ENCODE measurements at places on chromosomes 7 and 10.

DNA sequence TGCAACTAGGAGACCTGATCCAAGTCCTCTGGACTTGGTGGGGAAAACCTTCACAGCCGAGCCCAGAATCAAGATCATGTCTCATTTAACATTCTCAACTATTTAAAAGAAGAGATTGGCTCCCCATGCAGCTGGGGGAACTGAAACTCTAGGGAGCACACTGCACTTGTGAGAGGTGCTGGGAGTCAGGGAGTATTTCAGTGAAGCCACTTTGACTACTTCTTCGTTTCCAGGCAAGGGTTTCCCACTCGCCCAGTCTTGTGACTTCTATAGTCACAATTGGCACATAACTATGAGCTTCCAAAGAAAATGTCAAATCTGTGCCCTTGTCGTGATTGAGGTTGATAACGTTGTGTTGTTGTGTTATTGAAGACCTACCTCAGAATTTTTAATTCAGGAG lies 62.9 kb downstream of the AKR1B1 start:
- DNase-seq, result no peak

- no peak for DNase-seq
Measured at GRCh38 chr10:8454357-8454756, 399.9 kb downstream of the GATA3 start.

DNA sequence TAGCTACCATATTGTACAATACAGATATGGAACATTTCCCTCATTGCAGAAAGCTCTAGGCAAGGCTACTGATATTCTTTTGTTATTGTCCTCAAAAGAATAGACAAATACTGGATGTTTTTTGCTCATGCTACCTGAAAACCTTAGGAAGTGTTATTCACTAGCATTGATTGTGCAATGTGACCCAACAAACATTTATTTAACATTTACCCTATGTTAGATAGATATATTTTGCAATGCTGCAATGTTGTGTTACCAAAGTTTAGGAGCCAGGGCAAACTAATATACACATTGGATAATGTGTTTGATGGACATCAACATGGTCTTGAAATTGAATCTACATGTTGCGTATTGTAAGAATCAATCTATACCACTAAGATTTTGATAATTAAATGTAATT lies 112.8 kb upstream of the CREB5 start:
- no peak for DNase-seq

GRCh38 chr7:121714559-121715303 lies 158.2 kb upstream of the PTPRZ1 start:
- DNase-seq, result no peak

- no peak for DNase-seq
Measured at GRCh38 chr7:144812379-144813283, 23.2 kb downstream of the TPK1 start.

GRCh38 chr10:36738738-36739431 lies 386.5 kb upstream of the ANKRD30A start:
- DNase-seq, result no peak

- no peak for DNase-seq
Measured at GRCh38 chr7:131970602-131971001, 414.2 kb upstream of the PODXL start.

Measured in EL (cell line).